ENCODE measurements at places on chromosomes 16 and 17. TPM values are rescaled to one million over a fixed set of nuclear protein-coding genes. Genes with fewer than 3 reads are reported as not detected.

Gene KRTAP3-2
- total RNA-seq = not detected

Gene CMTM1
- total RNA-seq = 1.1 TPM

Gene AGRP
- not detected for total RNA-seq

Gene SLC5A11
- 0.75 TPM for total RNA-seq

Gene MYH13
- not detected for total RNA-seq

Gene TRAF7
- total RNA-seq = 22.8 TPM

Gene HOXB1
- total RNA-seq = not detected

Gene TBC1D3G
- total RNA-seq = not detected

Gene OTOA
- not detected for total RNA-seq

Gene KRTAP2-2
- total RNA-seq = not detected

Gene SOX8
- 1.3 TPM for total RNA-seq

Gene MYLK3
- 231 TPM for total RNA-seq

Gene PLLP
- 2.0 TPM for total RNA-seq

Gene TTYH2
- 25.0 TPM for total RNA-seq

Gene ENGASE
- 6.2 TPM for total RNA-seq

Gene BORCS6
- 8.1 TPM for total RNA-seq

Gene SLFN13
- total RNA-seq = 1.3 TPM

Gene SALL1
- total RNA-seq = 0.50 TPM

Gene DNAI2
- total RNA-seq = not detected

Gene ARHGAP44
- total RNA-seq = 7.4 TPM

Gene RMI2
- total RNA-seq = not detected

Gene DNAAF8
- total RNA-seq = 0.34 TPM

Gene TOP2A
- 1.7 TPM for total RNA-seq

Gene CCL22
- not detected for total RNA-seq

Gene SEPTIN12
- not detected for total RNA-seq

Gene LPCAT2
- total RNA-seq = 5.1 TPM

Gene ACSM3
- total RNA-seq = 5.0 TPM

Gene PRSS8
- 0.44 TPM for total RNA-seq

Gene KRTAP4-1
- total RNA-seq = not detected

Gene KSR1
- total RNA-seq = 6.4 TPM

Gene KRT36
- not detected for total RNA-seq

Gene IRX5
- 18.1 TPM for total RNA-seq

Gene CX3CL1
- 11.1 TPM for total RNA-seq

Gene AANAT
- total RNA-seq = not detected

Gene CCDC78
- total RNA-seq = 0.35 TPM

Gene SLC38A7
- total RNA-seq = 21.0 TPM

Gene CIITA
- 4.6 TPM for total RNA-seq

Gene CLEC18B
- total RNA-seq = not detected

Gene TNFSF13
- 5.0 TPM for total RNA-seq

Gene NF1
- 82.0 TPM for total RNA-seq

Gene GINS2
- 0.81 TPM for total RNA-seq

Gene TM4SF5
- total RNA-seq = not detected

Gene ZNF750
- not detected for total RNA-seq

Data from heart left ventricle (tissue), 16 donors.